RPMI7951 (cell line): ENCODE measurements at places on chromosomes 7 and 10.

- no peak for DNase-seq
These were observed 6.4 kb downstream of the CALD1 start for GRCh38 chr7:134785842-134786241.

GRCh38 chr10:96413151-96413787, 54.5 kb upstream of the OPALIN start:
- DNase-seq = peak; percentile 14

- no peak for DNase-seq
These were observed 288.6 kb upstream of the PHF14 start for GRCh38 chr7:10685040-10685439.

GRCh38 chr7:111408724-111409123, 153.6 kb downstream of the IMMP2L start:
- DNase-seq = no peak

DNA sequence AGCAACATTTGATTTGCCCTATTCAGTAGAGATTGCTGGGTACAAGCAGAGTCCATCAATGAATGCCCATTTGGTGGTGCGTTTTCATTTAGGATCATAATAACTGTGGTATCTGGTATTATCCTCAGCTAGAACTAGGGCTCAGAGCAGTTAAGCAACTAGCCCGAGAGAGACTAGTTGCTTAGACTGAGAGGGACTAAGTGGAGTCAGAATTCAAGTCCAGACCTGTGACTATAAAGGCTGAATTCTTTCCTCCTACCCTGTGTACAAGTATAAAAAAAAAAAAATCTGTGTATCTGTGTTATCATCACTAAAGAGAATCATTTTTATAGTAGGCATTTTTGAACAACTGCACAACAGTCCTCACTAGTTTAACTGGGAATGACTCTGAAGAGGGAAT, 45.3 kb upstream of the DKK1 start:
- DNase-seq = no peak

DNA sequence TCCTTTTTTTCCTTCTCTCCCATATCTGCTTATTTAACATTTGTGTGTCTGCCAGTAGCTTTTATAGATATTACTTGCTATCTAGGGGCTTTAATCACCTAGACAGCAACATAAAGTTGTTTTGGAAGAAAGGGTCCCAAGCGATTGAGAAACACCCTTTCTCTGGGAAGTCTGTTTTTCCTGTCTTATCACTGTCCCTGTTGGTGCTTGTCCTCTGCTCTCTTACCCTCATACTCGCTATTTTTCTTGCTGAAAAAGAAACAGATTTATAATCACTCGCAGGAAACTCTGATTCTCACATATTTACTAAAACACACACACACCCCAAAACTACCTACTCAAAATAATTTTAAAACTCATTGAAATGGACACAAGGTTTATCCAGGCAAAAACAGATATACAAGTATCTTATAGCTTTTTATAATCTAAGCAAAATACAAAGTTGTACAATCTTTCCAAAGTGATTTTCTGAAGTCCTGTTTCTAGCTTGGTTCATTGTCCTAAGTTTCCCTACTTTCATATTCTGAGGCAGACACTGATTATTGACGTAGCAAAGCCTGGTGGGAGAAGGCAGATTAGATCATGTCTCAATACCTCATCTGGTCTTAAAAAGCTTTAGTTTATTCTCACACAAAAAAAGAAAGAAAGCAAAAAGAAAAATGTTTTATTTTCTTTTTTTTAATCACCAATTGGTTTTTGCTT, 157.3 kb downstream of the CACNA2D1 start:
- DNase-seq = no peak

GRCh38 chr10:102627736-102628293, 16.5 kb upstream of the TRIM8 start:
- DNase-seq = peak; percentile 75

- DNase-seq = no peak
These were observed 664.3 kb upstream of the FOXK1 start for GRCh38 chr7:4017785-4018184.

DNA sequence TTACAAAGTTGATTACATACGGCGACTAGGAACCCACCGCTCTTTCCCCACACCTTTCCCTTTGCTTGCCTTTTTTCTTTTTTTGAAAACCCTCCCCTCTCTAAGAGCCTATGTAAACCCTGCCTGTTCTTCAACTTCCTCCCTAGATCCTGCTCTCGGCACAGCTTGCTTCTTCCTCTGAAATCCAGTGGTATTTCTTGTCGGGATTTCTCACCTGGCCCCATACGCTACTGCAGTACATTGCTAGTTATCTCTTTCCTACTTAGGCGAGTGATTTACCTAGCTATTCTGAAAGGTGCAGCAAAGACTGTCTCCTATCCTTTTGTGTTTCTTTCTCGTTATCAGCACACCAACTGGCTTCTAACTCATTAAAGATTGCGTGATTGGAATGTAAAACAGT, 371.1 kb downstream of the PRPF18 start:
- no peak for DNase-seq

DNA sequence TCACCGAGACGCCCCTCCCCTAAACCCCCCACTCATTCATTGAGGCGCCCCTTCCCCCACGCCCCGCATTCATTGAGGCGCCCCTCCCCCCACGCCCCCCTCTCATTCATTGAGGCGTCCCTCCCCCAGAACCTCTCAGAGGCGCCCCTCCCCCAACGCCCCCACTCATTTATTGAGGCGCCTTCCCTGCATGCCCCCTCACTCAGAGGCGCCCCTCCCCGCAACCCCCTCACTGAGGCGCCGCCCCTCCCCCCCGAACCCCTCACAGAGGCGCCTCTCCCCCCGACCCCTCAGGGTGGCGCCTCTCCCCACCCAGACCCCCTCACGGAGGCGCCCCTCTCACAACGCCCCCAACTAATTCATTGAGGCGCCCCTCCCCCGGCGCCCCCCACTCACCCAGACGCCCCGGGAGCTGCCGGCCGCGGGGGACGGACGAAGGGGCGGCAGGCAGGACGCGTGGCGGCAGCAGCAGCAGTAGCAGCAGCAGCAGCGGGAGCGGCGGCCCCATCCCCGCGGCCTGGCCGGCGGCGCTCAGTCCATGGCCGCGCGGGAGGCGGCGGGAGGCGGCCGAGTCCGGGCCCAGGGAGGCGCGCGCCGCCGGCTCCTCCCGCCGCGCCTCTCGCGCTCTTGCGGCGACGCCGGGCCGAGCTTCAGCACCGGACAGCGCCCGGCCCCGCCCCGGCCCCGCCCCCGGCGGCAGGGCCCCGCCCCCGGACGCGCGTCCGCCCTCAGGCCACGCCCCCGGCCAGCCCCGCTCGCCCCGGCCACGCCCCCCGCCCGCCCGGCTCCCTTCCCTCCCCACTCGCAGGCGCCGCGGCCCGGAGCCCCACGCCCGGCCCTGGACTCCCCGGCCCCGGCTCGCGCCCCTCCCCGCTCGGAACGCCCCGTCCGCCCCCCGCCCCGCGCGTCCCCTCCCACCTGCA, at the start of gene PTPRN2:
Gene PTPRN2, minus strand, starts transcription at position 662 of the 923 bp plus-strand sequence.
- peak; percentile 43 for DNase-seq

GRCh38 chr7:29989257-29989995, at the start of gene SCRN1:
Gene SCRN1 (minus strand): TSS chr7:29989801. CDS start chr7:29969067, 20,734 bp downstream.
- DNase-seq = peak; percentile 61

- DNase-seq = no peak
These were observed 9.0 kb upstream of the GARS1 start for GRCh38 chr7:30585675-30586074.

- peak; percentile 76 for DNase-seq
These were observed 2.0 kb upstream of the KIF11 start for GRCh38 chr10:92590623-92591549.

DNA sequence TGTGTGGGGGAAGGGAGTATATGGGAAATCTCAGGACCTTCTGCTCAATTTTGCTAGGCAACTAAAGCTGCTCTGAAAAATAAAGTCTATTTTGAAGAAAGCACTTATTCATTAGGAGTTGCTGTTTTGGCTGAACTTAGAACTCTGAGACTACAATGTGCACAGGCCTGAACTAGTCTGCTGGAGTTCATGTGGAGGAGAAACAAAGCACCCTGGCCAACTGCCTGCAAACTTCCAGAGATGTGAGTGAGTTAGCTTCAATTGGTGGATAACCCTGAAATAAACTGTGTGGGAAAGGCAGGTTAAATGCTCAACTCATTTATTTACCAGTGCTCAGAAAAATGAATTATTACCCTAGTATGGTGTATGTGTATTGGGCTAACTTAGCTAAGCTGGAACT, 17.3 kb upstream of the FAM241B start:
- DNase-seq = no peak

DNA sequence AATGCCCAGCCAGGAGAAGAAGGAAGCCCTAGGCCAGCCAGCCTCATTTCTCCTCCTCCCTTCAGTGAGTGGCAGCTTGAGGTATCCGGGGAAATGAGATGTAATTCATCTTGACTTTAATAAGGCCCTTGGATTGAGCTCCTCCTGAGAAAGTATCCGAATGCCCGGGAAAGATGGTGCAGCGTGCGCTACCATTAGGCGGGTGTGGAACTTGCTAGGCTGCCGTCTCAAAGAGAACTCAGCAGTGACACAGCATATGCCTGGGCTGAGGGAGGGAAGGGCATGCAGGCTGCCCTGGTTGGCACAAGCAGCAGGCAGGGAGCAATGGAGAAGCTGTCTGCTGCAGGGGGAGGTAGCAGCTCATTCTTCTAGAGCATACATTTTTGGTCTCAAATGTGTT, 659.8 kb upstream of the FOXK1 start:
- DNase-seq = no peak

- no peak for DNase-seq
These were observed 44.9 kb downstream of the FAS start for GRCh38 chr10:89035461-89035860.

DNA sequence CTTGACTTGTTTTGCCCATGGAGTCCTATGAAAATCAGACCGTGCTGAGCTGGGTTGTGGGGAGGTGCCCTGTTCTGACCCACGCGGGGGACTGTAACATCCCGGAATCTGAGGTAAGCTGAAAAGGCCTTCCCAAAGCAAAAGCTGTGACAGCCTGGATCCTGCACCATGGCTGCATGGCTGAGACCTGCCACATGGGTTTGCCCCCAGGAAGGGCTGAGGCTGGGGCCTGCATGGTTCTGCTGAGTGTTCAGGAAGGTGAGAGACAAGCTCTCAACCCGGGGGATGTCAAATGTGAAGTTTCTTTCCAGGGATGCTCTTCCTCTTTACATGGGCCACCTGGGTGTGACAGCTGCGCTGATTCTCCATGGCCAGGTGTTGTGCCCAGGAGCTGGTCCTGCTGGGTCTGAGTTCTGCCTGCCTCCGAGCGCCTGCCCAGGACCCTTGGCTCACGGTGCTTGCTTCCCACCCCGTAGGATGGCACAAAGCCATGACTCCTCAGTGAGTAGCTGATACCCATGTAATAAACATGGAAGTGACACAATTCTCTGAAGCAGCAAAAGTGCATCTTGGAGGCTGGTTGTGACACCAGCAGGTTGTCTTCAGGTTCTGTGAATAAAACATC, 58.3 kb downstream of the VIPR2 start:
- DNase-seq = no peak

GRCh38 chr7:36204929-36205635, 52.0 kb downstream of the EEPD1 start:
- no peak for DNase-seq

DNA sequence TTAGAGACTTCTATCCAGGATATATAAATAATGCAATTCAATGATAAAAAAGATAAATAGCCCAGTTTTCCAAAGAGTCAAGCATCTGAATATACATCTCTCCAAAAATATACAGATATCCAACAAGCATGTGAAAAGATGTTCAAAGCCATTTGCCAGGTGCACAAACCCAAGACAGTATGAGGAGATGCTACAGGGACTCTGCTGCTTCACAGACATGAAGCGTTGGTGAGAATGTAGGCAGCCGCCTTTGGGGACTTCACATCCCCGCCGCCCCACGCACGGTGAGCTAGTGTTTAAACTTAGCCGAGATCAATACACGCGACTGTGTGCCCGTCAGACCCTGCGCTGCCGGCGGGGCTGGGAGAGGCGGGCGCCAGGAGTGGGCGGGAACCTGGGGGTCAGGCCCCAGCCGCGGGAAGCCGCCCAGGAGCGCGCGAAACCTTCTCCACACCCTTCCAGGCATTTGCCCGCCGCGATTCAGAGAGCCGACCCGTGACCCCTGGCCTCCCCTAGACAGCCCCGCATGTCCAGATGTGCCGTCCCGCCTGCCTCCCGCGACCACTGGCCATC, 927 bp upstream of the ALOX5 start:
- DNase-seq = no peak

GRCh38 chr7:37315772-37316715, 132.6 kb downstream of the ELMO1 start:
- DNase-seq = no peak

DNA sequence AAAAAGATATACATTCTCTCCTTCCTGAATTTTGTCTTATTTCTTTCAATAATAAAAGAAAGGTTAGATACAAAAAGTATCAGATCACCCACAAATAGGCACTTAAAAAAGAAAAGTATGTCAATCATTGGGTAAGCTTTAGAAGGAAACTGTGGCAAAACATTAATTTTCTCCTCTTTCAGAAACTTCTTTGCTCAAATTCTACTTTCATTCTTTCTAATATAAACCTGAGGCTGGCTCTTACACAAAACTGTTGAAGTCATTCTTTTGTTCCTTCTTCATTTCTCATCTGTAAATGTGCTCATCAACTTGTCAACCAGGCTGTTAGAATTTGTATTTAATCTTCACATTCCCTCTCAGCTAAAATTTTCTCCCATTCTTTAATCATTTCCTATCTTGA, 124.6 kb downstream of the LRRN3 start:
- no peak for DNase-seq

DNA sequence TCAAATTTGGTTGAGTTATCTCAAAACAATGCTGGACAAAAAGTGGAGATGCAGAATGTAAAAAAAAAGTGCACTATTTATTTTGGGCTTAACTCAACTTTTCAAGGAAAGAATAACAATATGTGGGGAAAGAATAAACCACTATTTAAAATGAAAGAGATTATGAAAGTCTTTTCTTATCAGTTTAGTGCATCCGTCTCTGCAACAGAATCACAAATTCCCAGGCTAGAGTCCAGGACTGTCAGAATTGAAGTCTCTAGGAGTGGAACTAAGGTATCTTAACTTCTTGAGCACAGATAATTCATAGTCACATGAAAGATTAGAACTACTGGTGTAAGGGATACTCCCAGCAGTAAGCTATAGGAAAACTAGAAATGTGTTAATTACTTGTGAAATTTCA, 1200.3 kb upstream of the LRRN3 start:
- DNase-seq = no peak

- no peak for DNase-seq
These were observed 87.2 kb downstream of the GSDME start for GRCh38 chr7:24669971-24670591.

- DNase-seq = no peak
These were observed 9.2 kb downstream of the CPSF4 start for GRCh38 chr7:99447943-99448342.

- no peak for DNase-seq
These were observed 25.8 kb downstream of the MET start for GRCh38 chr7:116697761-116698160.

- DNase-seq = peak; percentile 70
These were observed at the start of gene PCGF6 for GRCh38 chr10:103350517-103351260. Gene PCGF6 (minus strand): TSS chr10:103351140. CDS start chr10:103351066, 74 bp downstream.

DNA sequence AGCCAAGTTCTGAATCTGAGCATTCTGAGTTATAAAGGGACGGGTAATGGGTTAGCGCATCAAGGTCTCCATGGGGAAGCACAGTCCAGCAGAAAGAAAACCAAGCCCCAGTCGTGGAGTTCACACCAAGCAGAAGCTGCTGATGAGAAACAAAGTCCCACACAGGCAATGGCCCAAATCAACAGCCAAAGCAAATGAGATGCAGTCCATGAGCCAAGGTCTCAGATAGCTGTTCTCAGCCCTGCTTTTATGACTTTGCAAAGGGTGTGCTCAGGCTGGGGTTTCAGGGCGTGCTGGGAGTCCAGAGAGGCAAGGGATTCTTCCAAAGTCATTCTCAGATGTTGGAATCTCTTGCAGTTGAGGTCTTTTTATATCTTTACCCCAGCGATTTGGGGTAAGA, 32.0 kb downstream of the THNSL1 start:
- DNase-seq = no peak

- no peak for DNase-seq
These were observed 356.2 kb downstream of the PLXNA4 start for GRCh38 chr7:132220060-132220459.
